Stimulated activated CD8-positive, alpha-beta memory T cell treated with anti-CD3 and anti-CD28 coated beads, Interleukin-7, amount 100 ng/mL, for 1 hour (primary cell): ENCODE measurements at places on chromosomes 1 and 21.

DNA sequence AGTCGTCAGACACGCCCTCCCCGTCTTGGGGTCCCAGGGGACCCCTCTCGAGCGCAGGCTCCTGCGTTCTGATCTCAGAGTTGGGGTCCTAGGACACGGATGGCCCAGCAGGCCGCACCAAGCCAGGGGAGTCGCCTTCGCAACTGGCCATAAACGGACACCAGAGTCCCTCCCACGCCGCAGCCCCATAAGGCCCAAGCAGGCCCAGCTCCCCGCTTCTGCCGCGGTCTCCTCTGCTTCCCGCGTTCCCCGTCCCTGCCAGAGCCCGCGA lies 633 bp downstream of the DMRTA2 start:
- no peak for DNase-seq

DNA sequence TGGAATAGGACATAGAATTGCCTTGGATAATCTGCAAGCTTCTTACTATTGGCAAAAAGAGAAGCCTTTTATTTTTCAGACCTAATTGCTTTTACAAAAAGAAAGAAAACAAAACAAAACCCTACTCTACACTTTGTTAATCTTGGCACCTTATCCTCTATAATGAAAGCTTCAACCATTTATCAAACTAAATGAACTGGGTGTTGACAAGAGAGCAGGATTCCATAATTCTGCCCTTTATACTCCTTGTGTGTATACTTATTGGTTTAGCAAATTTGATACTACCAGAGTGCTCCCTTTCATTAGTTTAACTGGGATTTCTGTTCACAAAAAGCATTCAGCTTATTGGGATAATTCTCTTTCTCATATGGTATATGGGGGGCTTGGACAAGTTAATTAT lies 3.0 kb upstream of the TMCC2 start:
- no peak for DNase-seq

GRCh38 chr21:41451753-41452676 lies 26.0 kb downstream of the MX1 start:
- DNase-seq = no peak

DNA sequence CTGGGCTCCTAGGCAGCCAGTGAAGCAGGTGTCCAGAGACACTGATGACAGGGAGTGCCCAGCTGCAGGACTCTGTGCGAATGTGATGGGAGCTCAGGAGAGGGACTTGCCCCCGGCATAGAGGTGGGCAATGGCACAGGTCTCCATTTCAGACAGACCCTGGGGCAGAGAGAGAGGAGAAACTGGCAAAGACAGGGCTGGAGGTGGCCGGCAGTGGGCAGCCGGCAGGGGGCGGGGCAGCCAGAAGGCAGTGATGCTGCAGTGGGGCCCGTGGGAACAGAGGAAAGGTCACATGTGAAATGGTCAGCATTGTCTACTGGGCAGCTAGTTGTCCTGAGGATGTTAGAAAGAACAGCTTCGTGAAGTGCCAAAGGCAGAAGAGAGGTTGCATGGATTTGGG lies 112.6 kb downstream of the HUNK start:
- DNase-seq = no peak

DNA sequence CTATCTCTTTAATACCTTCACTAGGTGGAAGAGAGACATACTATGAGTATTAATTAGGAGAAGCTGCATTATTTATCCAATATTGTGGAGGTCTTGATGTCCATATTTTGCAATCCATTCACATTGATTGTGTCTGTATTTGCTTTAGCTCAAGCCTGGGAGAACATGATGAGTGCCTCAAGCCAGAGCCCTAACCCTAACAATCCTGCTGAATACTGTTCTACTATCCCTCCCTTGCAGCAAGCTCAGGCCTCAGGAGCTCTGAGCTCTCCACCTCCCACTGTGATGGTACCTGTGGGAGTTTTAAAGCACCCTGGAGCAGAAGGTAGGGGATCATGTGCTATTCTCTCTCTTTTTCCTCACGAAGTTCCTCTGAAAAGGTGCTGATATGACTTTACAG lies 99.5 kb downstream of the CC2D1B start:
- no peak for DNase-seq

DNA sequence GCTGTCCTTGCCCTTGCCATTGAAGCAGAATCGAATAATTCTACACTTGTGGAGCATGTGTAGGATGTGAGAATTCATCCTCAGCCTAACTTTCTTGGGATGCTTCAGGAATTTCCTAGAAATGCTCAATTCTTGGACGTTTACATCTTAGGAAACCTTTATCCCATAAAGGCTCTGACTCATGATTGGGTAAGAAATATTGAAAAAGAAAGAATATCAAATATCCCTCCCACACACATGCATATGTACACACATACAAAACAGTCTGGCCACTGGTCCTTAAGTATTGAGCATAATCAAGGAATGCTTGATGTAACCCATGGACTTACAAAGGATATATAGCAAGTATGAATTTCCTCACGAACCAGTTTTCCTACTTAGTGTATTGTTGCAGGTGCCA lies 83.9 kb upstream of the IPO9 start:
- no peak for DNase-seq

DNA sequence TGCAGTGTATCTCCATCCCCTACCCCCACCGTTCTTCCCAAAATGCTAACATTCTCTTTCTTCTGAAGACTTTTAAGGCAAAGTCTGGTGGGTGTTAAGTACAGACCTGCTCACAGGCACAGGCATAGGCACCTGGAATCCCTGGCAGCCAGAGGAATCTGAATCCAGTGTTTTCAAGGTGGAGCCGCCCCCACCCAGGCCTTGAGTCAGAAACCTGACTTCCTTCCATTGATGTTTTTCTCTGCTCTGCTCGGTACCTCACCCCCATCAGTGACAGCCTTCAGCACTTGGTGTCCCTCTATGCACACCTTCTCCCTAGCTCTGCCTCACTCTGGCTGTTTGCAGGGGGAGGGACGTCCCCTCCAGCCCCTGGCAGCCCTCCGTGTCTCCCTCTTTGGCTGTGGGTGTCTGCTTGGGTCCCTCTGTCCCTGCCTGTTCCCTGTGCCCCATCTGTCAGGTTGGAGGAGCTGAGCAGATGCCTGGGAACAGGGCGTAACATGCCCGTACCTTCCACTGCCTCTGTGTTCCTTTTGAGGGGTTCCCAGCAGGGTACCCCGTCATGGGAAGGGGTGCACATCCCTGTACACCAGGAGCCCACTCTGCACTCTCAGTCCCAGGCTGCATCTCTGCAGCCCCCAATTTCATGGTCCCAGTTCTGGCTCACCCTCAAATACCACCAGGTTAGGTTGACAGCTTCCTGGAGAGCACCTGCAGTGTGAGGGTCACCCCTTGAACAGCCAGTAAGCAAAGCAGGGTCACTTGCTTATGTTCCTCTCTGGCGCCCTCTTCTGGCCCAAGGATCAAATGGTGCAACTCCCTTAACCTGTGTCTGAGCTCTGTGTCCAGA lies 6.7 kb downstream of the NCDN start:
- peak; percentile 49 for DNase-seq

GRCh38 chr1:184757891-184758290 lies 3.2 kb upstream of the EDEM3 start:
- DNase-seq = no peak

DNA sequence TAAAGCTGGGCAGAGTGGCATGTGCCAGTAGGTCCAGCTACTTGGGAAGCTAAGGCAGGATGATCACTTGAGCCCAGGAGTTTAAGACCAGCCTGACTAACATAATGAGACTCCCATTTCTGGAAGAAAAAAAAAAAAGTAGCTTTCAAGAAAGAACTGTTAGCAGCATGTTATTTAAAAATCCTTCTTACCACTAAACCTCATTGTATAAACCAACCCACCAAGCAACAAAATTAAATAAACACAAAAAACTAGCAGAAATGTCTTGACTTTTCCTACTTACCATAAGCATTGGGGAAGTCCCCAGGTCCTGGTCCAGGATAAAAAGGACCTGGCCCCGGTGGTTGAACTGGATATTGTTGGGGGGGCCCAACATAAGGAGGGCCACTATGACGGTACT lies 192.9 kb upstream of the HP1BP3 start:
- no peak for DNase-seq

- no peak for DNase-seq
Observed at GRCh38 chr1:39293375-39294070, 89.0 kb downstream of the MACF1 start.

GRCh38 chr1:192087334-192087733 lies 70.9 kb upstream of the RGS18 start:
- no peak for DNase-seq

DNA sequence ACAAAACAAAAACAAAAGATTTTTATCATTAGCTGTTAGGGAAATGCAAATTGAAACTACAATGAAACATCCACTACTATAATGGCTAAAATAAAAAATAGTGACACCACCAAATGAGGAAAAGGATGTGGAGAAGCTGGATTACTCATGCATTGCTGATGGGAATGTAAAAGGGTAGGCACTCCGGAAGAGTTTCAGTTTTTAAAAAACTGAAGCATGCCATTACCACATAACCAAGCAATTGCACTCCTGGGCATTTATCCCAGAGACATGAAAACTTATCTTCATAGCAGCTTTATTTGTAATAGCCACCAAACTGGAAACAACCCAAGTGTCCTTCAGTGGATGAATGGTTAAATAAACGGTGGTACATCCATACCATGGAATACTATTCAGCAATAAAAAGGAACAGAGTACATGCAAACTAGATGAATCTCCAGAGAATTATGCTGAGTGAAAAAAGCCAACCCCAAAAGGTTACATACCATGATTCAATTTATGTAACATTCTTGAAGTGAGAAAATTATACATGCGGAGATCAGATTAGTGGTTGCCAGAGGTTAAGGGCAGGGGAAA lies 14.5 kb upstream of the CFAP298 start:
- DNase-seq = no peak

DNA sequence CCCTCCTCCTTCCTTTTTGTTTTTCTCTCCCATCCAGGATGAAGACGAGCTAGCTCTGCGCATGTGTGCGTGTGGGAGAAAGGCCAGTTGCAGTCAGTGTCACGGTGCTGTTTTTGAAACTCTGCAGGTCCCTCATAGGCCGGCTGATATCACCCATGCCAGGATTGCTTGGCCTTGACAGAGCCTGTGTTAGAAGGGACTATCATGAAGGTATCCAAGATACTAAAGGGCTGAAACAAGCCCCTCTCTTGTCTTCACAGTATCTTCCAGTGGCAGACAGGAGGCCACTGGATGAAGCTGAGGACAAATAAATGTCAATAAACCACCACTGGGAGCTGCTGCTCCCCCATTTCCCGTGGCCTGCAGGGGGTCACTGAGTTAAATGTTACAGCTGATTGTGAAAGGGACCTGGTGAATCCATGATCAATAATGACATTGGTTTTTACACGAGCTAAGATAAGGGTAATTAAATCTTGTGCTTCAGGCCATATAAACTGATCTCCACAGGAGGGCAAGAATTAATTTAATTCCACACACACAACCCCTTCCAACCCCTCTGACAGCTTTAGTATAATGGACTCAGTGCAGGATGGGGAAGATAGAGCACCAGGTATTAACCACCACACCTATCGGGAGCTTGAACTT lies 64.6 kb upstream of the TARBP1 start:
- no peak for DNase-seq

GRCh38 chr1:56453016-56453415 lies 126.3 kb downstream of the PLPP3 start:
- DNase-seq = no peak

DNA sequence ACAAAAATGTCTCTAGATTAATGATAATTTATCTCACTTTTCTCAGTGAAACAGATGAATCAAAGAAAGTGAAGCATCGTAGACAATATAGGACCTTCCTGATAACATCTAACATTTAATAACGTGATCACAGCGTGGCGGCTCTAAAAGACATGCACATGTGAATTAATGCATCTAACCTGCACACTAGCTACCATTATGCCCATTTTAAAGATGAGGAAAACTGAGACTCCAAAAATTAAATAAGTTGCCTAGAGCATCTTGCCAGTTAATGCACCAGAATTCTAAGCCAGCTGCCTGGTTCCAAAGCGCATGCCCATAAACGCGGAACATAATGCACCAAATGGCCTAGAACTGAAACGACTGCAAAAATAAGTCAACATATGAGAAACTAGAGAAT lies 23.5 kb downstream of the ERG start:
- DNase-seq = no peak

GRCh38 chr1:203288400-203288799 lies 16.9 kb upstream of the BTG2 start:
- no peak for DNase-seq

DNA sequence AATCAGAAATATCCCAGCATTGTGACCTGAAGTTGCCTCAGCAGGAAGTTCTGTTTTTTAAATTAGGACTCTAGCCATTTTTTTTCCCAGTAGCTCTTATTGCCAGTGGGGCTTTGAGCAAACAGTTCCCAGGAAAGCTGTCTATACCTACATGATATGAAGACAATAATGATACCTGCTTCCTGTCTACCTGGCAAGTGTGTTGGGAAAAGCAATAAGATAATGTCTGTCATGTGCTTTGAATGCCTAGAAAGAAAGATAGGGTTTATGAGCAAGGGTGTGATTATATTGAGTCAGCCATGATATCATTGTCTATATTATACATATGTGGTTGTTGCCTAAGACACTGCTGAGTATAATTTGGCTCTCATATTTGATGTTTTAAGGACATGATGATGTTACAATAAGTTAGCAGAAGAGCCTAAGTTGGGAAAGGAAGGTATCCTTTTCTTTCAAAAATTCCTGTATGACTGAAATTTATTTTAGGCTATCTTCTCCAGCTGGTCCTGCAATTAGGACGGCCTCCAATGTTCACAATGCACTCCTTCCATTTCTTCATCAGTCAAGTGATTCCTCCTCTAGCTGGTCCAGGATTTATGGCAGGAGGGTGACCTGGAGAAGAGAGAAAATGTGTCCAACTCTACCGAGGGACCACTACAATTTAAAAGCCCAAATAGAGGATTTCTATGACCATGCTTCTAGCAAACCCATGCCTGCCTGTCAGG lies 99.6 kb upstream of the CDC42BPA start:
- DNase-seq = no peak

DNA sequence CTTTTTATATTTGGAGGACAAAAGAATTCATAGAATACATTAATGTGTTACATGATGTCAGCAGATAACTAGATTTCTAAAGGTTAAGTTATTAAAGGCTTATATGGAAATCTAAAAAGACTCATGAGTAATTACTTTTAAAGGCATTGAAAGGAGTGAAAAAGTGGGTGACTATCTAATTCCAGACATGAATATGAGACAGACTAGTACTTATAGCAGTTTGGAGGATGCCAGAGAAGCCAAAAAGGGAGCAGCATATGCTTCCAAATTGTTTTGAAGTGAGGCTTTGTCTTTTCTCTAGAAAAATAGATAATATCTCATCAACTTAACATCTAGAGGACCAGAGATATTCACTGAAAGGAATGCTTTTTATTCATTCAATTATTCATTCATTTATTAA lies 275.5 kb upstream of the CACYBP start:
- DNase-seq = no peak

- no peak for DNase-seq
Observed at GRCh38 chr1:157739229-157739901, 37.6 kb downstream of the FCRL2 start.
